ENCODE measurements at places on chromosomes 4 and X.

DNA sequence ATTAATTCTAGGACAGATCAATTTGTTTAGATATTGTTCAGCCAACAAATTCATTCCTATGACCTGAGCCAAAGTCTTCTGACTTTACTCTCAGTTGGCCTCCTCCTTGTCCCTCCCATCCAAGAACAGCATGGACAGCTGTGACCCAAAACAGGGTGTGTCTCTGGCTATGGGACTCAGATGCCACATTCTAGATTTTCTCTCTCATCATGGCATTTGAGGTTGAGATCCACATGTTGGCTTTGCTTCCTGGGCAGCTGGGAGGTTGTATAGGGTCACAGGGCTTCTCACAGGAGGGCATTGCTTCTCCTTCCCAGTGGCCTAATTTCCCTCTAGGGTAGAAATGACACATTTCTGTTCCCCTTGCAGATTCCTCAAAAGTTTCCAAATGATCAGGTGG, 22.6 kb upstream of the EGF start:
- no peak for DNase-seq

- no peak for DNase-seq
These were observed at the start of gene SOD3 for GRCh38 chr4:24794916-24795665. Gene SOD3 (plus strand): TSS chr4:24795573. CDS start chr4:24799522, 3,949 bp downstream.

GRCh38 chrX:10282490-10282889, 125.7 kb downstream of the CLCN4 start:
- DNase-seq = no peak

GRCh38 chr4:165343353-165344191, 16.1 kb downstream of the MSMO1 start:
- no peak for DNase-seq

All from amygdala (tissue), 56 donors.